ENCODE measurements at places on chromosomes 11 and 22. TPM values are rescaled to one million over a fixed set of nuclear protein-coding genes. Genes with fewer than 3 reads are reported as not detected.
A peak's percentile ranks its signal among the peaks of the same experiment; 100 is the strongest.

DNA sequence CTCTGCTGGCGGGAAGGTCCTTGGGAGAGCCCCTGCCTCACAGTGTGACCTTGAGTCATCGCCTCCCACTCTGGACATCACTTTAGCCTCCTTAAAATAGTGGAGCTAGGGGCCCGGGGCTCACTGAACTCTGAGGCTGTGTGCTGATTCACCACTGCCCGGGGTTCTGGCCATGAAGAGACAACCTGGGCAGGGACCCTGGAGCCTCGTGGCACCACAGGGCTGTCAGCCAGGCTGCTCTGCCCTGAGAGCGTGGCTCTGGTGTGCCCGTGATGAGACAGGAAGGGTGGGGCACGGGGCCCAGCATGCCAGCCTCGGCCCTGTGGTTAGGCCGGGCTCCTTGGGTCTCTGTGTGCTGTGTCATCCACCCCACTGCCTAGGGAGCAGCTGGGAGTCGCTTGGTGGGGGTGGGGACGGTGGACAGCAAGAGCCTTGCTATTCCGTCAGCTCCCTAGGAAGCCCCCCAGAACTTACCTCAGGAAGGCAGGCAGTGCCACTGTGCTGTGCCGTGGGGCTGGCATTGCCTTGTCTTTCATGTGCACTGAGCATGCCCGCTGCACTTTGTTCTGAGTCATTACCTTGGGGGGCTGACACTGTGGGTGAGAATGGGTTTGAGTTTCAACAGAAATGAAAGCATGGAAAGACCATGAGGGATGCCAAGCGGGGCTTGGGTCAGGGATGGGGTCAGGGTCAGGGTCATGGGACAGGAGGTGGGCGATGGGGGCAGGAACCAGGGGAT, 31.7 kb downstream of the TPCN2 start:
- no peak for DNase-seq

OR11H1 gene
- total RNA-seq = not detected

DNA sequence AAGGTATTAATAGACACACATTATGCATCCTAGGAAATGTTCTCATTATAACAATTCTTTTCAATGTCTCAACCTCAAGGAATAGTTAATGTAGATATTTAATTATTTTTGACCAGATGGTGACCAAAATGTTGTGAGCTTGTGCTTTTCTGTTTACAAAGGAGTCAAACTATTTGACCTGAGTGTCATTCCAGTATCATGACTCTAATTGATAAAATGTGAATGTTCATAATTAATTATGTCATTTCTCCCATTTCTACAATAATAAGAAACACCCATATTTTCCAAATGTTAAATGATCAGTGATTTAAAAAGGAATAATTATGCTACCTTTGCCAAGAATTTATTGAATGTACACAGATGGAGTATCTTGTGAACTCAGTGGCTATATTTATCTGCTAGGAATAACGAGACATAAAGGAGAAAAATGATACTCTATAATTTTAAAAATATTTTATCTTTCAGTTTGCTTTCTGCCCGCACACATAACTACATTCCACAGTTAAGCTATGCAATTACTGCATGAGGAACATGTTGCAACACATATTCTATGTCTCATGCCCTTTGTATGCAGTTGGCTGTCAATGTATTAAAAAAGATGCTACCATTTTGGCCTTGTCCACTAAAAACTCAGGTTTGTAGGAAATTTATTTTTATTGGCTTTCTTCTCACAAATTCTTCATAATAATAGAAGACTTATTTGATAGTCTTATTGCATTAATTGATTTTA, 376.7 kb upstream of the CCDC179 start:
- DNase-seq = no peak

BIK gene
- total RNA-seq = not detected

GRCh38 chr22:28718044-28718443, 23.6 kb downstream of the CHEK2 start:
- DNase-seq = no peak

DNA sequence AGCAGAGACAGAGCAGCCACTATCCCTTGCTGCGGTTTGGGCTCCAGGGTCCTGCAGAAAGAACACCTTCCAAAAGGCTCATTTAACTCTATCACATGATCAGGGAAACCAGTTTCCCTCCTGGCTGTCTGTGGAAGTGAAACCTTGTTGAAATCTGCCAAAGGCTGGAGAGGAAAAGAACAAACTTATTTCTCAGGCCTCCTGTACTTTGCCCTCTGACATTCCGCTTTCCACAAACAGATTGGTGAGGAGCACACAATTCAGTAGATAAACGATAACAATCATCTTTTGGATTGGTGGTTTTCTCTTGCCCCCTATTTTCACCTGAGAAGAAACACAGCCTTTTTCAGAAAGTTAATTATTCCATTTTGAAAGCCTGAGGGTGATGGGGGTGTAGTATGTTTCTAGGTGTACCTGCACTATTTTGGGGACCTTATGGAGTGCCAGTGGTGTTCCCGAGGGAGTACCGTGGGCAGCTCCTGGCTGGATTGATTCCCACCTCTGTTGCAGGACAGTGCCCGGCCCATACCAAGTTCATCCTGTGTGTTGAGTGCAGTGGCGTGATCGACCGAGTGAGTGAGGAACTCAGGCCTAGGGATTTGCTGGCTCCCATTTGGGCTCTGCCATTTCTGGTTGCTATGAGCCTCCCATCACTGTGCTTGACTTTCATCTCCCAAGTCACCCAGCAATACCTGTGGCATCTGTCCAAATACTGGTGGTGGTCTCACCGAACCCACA, 102.0 kb downstream of the TBC1D22A start:
- no peak for DNase-seq

MAFF gene
- 101 TPM for total RNA-seq

DNA sequence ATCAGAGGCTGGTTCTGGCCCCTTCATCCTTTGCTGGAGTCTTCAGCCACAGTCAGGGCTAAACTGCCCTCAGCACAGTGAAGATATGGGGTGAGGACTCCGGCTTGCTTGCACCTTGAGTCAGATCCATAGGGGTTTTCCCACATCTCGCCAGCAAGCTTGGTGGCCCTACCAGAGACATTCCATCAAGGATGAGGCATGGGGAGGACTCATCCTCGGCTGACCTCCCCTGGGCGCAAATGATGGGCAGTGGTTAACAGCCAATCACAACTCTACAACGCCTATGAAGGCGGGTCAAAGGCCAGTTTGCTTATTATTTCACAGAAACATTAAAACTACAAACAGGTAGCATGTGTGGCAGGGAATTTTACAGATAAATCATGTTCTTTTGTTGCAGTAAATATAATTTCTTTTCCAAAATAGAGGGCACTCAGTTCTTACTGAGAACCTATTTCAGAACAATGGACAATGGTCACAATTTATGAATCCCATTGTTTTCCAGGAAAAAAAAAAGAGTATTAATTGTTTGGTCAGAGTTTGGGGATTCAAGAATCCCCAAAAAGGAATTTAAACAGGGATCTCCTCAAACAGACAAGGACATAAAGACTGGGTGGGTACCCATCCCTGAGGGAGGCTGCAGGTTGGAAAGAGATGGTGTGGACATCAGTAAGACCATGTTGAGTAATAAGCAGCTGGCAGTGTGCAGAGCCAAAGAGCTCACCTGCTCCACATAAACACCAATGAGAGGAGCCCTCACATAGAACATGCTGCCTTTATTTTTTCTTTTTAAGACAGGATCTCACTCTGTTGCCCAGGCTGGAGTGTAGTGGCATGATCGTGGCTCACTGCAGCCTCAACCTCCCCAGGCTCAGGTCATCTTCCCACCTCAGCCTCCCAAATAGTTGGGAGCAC, 14.8 kb downstream of the PLAAT3 start:
- peak; percentile 47 for DNase-seq

DNA sequence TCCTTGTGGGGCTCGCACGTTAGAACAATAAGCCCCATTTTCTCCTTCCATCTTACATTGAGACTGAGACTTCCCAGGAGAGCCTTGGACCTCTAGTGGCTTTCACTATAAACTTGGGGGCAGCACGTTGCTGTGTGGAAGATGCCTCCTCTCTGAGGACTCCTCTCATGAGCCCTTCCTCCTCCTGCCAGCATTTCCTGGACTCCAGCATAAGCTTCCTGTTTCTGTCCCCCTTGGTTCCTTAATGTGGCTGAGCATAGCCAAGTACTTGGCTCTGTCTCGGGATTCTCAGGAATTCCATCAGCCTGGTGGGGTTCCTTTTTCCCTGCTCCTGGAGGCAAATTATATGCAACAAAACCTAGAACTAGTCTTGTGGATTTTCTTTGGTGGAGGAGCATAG, 38.8 kb upstream of the UBASH3B start:
- DNase-seq = no peak

DNA sequence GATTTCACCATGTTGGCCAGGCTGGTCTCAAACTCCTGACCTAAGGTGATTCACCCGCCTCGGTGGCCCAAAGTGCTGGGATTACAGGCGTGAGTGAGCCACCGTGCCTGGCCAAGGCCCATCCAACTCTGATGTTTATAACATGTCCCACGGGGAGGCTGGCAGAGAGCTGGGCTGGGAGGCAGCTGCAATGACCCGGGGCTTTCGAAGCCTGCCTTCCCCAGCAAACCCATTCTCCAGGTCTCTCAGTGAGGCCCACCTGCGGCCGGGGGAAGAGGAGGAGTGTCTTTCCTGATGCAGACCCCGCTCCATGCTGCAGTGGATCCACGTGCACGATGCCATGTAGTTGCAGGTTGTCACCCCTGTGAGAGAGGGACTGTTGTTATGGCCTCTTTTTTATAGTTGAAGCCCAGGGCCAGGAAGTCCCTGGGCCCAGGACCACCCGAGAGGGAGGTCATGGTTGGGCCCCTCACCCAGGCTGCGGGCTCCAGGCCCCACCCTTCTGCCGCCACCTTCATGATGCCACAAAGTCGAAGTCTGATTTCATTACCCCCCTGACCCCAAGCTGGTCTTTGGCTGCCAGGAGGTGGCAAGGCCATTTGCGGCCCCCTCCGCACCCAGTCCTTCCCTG, 38.3 kb downstream of the KCNJ4 start:
- peak; percentile 86 for DNase-seq

SART1 gene
- 47.9 TPM for total RNA-seq

GRCh38 chr11:8331767-8332166, 68.1 kb upstream of the LMO1 start:
- DNase-seq = no peak

DNA sequence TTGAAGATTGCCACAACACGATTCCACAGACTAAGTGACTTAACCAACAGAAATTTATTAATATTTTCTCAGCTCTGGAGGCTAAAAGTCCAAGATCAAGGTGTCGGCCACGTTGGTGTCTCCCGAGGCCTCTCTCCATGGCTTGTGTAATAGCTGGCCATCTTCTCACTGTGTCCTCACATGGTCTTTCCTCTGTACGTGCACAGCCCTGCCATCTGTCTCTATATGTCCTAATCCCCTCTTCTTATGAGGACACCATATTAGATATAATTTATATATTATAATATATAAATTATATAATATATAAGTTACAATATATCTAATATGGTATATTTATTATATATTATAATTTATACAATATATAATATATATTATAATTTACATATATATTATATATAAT, 25.1 kb upstream of the SCGB1A1 start:
- DNase-seq = no peak

DNA sequence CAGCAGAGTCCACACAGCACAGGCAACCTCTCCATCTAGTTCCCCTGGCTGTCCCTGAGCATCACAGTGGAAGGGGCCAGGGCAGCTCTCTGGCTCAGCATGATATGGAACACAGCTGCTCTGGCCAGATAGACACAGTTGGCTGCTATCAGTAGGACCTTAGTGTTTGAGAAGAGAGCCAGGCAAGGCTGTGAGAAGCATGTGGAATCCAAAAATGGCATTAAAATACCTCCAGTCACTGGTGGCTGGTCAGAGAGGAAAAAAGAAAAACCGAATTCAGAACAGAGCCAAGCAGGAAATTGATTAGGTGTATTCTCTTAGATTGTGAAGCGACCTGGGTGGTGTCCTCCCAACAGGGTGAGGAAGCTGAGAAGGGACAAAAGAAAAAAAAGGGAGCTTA, 27.9 kb downstream of the SERPINH1 start:
- DNase-seq = no peak

GRCh38 chr22:16844529-16844928, 19.3 kb upstream of the XKR3 start:
- no peak for DNase-seq

SLC22A12 gene
- total RNA-seq = 0.29 TPM

GRCh38 chr11:47187723-47188122, 1.5 kb upstream of the PACSIN3 start:
- DNase-seq = no peak

GRCh38 chr22:25911243-25911972, 169.4 kb downstream of the MYO18B start:
- no peak for DNase-seq

RAG1 gene
- total RNA-seq = 0.35 TPM

HMOX1 gene
- 87.0 TPM for total RNA-seq

NOX4 gene
- total RNA-seq = 11.4 TPM

RTN4R gene
- 0.55 TPM for total RNA-seq

Data from mesenteric fat pad (tissue), 1 donor.